ENCODE measurements at places on chromosomes 13 and 19.
A peak's percentile ranks its signal among the peaks of the same experiment; 100 is the strongest.

GRCh38 chr13:79589603-79590393 lies 108.8 kb downstream of the NDFIP2 start:
- no peak for DNase-seq

GRCh38 chr13:94602467-94602866 lies 810 bp downstream of the GPR180 start:
- no peak for DNase-seq

GRCh38 chr19:5949792-5950305 lies 28.1 kb downstream of the RANBP3 start:
- DNase-seq, result no peak

DNA sequence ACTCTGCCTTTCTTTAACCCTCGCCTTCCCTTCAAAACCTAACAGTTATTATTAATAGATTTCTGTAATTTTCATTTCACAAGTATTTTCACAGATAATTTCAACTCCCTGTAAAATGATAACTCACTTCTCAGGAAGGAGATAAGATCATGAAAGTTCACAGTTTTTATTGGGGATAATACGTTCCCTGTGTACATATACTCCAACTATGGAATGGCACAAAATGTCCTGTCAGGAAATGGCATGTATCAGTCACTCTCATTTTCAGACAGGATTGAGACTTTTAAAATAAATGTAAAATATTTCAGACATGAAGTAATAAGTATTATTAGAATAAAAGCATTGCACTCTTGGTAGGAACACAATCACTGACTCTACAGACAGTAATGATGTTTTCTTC lies 932 bp upstream of the TRAPPC2B start:
- no peak for DNase-seq

DNA sequence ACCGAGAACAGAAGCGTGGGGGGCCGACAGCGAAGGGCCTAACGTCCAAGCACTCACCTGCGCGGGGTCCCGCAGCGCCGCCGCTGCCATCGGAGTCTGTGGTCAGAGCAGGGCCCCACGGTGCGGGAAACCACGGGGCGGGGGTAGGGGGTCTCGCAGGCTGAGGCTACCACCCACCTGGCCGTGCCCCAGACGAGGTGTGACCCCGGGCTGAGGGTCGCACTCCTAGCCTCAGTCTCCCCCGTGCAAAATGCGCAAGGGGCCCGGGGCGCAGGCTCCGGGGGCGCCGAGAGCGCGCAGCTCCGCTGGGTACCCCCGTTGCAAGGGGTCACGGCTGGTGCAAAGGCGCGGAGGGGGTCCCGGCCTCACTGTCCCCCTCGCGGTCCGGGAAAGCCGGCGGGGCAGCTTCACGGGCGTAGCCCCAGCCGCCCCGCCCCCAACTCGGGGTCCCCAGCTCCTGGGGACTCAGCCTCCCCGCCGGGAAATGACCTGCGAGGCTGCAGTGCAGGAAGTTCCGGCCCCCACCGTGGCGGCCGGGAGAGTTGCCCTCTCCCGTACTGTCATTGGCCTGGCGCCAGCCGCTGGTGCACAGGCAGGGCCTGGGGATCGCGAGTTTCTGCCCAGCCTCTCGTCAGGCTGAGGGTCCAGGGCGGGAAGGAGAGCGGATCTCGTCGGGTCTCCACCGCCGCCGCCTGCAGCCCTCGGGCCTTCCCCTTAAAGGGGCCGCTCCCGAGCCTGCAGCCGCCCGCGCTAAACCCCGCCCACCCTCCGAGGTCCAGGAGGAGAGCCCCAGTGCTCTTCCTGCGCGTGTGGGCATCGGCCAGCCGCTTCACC lies at the start of gene ZNF792:
TSS of gene ZNF792 (minus strand) at position 657 of the 834 bp plus-strand sequence. CDS start at position 90, 567 bp downstream.
- peak; percentile 50 for DNase-seq

DNA sequence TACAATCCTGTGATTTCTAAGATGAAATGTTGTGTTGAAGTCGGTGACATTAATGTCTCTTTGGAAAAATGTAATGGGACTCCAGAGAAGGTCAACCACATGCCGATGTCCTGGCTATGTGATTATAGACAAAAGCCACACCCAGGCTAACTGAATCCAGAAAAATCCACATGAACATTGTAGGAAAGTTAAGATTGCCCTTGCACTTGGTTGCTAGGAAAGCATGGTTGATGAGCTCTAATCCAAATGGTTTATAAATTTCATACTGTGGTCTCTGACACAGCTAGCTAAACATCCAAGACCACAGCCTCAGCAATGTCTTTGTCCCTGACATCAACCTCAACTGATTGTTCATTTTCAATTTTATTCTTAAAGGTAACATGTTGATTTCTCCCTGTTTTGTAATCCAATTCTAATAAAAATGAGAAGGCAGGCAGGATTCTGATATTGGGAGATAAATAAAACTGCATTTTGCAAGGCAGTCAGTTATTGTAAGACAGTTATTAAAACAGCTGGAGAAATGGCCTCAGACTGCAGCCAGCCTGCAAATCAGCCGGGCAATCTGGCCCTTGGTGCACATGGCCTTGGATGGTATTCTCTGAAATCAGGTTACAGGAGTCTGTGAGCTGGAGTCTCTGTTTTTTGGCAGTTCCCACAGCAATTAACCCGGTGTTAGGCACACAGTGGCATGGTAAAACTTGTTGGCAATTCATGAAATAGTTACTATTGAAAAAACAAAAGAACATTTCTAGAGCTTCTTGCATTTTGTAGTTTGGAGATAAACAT lies 93.9 kb downstream of the STARD13 start:
- no peak for DNase-seq

GRCh38 chr19:4580961-4581665 lies 21.6 kb upstream of the SEMA6B start:
- DNase-seq, result no peak

DNA sequence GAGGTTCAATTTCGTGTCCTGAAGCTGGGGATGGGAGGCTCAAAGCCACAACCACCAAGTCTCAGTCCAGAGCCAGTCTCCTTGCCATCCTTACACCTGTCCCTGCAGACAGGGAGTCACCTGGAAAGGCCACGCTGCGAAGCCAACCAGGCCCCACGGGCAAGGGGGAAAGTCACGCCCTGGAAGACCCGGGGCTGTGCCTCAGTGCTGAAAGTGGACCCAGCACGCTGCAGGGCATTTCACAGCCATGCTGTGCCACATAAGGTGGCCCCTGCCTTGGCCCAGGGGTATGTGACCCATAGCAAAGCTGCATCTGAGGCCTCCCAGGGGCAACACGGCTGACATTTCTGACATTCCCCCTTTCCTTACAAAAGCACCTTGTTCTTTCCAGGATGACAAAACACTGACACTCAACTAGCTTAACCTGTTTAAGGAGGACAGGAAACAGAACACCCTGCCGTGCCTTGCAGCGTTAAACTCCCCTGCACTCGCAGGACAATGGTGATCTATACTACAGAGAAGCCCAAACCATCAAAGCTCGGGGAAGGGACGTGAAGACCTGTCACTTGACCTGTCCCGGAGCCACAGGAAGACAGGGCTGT lies 14.8 kb downstream of the CHERP start:
- no peak for DNase-seq

- no peak for DNase-seq
Measured at GRCh38 chr19:7638802-7639465, 2.0 kb downstream of the STXBP2 start.

- DNase-seq, result peak; percentile 90
Measured at GRCh38 chr13:106104281-106104901, 431.1 kb downstream of the EFNB2 start.

DNA sequence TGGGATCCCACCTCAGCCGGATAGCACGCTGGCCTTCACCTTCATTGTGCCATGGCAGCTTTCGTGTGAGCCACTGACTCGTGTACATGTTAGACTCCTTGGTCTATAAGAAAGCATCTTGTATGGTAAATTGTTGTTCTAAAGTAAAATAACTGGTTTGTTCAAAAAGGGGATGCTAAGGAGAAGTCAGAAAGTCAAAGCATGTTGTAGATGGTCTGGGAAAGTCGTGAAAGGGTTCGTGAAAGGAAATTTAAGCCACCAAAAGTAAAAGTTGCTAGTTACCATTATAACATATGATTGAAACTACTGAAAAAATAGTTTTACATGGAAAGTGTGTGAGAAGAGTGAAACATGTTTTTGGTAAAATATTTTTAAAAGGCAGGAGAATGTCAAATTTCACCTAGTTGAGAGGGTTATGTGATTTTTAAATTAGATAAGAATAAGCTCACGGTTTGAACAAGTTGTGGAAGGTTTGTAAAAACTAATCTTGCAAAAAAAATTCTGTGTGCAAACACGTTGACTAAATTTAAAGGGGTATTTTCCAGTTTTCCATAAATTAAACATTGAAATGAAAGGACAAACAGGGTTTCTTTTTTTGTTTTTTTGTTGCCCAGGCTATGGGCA lies 23.4 kb downstream of the DPRX start:
- DNase-seq, result no peak

DNA sequence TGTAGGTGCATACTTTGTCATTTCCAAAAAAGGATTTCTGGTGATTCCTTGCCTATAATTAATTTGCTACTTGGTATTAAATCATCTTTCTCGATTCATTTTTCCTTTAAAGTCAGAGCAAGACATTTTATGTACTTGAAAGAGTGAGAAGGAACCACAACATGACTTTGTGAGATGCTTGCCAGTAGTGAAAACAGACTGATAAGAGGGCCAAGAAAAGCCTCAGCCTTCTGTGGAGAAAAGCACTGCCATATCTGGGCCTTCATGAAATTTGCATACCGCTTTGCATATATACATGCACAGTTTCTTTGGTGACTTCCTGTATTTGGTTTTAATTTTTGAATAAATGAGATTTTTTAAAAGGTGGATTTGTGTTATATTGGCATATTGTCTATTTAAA lies 128.4 kb downstream of the CDK8 start:
- no peak for DNase-seq

- DNase-seq, result no peak
Measured at GRCh38 chr13:74061926-74062595, 72.1 kb downstream of the KLF12 start.

- DNase-seq, result no peak
Measured at GRCh38 chr13:88552966-88553365, 881.8 kb downstream of the SLITRK5 start.

DNA sequence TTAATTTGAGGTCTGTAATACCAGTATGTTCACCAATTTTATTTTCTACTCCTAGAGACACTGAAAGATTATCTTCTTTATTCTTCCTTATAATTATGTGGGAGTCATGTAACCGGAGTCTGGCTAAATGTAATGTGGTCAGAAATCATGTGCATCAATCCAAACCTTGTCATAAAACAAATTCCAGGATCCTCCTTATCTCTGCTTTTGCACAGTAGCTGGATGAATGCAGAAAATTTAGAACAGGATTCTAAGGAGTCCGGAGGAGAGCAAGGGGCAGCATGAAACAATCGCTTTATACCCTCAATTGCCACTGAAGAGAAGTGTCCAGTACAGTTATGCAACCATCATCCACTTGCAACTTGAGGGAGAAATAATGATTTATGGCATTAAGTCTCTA lies 2674.7 kb upstream of the PCDH20 start:
- no peak for DNase-seq

- DNase-seq, result no peak
Measured at GRCh38 chr19:9819596-9819909, 674 bp upstream of the FBXL12 start.

DNA sequence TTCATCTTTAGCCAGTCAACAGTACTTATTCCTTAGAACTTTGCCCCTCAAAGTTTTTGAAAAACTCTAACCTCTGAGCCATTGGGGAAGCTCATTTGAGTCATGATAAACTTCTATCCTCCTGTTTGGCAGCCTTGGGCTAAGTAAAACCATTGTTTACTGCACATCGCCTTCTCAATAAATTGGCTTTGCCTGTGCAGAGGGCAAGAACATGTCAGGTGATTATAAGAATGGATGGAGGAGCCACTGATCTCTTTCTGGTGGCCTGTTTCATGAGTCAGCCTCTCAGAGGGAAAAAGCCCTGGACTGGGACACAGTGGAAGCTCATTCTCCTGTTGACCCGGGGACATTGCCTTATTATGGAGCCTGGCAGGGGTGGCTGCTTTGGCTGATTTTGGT lies 19.4 kb upstream of the PSG4 start:
- no peak for DNase-seq

GRCh38 chr13:82688400-82688994 lies 1193.8 kb downstream of the SLITRK1 start:
- no peak for DNase-seq

- DNase-seq, result no peak
Measured at GRCh38 chr19:37817180-37817981, 38.0 kb upstream of the ZNF573 start.

DNA sequence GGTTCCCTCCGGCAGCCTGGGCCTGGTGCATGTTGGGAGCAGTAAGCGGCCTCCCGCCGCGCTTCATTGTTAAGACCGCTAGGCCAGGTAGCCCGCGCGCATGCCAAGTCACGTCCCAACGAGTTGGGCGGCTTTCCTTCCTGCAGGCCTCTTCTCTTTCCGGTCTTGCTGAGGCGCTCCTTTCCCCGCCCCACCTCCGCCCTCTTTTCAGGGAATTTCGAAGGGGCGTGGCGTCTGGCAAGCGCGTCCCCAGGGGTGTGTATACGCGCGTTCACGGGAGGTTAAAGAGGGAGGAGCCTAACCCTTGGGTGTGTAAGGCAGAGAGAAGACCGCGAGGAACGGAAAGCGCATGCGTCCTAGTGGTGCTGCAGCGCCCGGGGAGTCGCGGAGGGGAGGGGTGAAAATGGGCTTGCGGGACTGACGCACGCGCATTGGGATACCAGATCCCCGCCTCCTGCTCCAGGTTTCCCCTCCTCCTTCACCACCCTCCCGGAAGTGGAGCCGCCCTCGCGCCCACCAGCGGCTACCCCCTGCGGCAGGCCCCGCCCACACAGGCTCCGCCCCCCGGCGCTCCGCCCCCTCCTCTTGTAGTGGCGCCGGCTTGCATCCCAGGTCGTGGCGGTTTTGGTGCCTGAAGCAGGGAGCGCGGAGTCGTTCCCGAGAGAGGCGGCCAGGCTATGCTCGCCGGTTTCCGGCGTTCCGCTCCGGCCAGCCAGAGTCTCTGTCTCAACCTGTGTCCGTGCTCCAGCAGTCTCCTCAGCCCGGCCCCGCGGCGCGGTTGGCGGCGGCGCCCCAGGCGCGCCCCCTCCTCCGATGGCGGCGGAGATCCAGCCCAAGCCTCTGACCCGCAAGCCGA lies at the start of gene WDFY2:
TSS of gene WDFY2 (plus strand) at position 588 of the 856 bp plus-strand sequence. CDS start at position 814, 226 bp downstream.
- peak; percentile 99 for DNase-seq

DNA sequence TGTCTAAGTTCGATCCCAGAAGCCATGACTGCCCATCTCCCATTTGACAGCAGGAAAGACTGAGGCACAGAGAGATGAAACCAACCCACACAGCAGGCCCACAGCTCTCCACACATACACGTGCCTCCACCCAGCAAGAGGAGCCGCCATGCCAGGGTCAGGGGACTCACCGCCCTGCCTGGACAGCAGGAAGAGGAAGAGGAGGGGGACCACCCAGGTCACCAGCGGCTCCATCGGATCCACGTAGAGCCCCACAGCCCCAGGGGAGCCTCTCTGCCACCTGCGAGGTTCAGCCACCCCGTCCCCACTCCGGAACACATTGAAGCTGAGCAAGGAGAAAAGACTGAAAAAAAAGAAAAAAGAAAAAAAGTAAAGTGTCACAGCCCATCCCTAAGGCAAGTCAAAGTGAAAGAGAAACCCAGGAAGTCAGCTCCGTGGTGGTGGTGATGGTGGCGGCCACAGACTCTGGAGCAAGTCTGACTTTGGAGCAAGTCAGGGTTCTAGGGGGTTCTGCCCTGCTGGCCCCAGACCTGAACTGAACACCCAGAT lies at the start of gene IL12RB1:
TSS of gene IL12RB1 (minus strand) at position 345 of the 549 bp plus-strand sequence. CDS start at position 234, 111 bp downstream.
- DNase-seq, result no peak

GRCh38 chr19:56885173-56885985 lies 44.9 kb upstream of the PEG3 start:
- DNase-seq, result no peak

- DNase-seq, result no peak
Measured at GRCh38 chr13:85549819-85550218, 249.4 kb downstream of the SLITRK6 start.

GRCh38 chr19:3931041-3931440 lies 1.8 kb upstream of the NMRK2 start:
- no peak for DNase-seq
